ENCODE measurements at places on chromosomes 13 and 19.

DNA sequence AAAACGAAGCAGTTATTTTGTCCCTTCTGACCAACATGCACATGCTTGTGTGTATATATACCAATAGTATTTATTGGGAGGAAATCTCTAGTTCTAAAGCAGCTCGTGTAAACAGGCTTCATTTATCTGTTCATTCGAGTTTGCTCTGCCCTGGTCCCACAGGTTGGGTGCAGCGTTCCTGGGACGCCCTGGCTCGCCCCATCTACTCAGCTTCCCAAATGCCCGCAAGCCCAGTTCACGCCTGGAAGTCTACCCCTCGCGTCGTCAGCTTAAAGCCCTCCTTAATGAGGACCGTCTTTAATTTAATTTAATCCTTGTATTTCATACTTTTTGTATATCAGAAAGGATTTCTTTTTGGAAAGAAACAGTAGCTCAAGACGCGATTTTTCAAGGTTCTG is 604 bp downstream of the THSD1 start:
- DNase-seq, result no peak

GRCh38 chr19:11377237-11377636 is 2.8 kb downstream of the SWSAP1 start:
- no peak for DNase-seq

DNA sequence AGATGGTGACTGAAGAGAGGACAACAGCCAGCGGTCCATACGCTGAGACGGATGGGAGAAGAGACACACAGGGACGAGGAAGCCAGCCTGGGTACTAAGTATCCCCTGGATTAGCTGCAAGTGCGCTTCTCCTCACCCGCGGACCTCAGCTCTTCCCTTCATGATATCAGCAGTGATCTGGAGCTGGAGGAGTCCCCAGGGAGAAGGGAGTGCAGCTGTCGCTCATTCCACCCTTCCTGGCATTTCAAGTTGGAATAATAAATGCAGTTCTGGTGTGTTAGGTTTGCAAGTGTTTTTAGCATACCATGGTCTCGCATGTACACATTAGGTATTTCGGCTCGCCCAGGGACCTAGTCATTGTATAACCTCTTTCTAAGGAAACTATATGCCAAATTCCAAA is 88.5 kb upstream of the C1QTNF9B start:
- DNase-seq, result no peak

GRCh38 chr13:102697929-102698648 is 3.2 kb upstream of the METTL21C start:
- DNase-seq, result no peak

DNA sequence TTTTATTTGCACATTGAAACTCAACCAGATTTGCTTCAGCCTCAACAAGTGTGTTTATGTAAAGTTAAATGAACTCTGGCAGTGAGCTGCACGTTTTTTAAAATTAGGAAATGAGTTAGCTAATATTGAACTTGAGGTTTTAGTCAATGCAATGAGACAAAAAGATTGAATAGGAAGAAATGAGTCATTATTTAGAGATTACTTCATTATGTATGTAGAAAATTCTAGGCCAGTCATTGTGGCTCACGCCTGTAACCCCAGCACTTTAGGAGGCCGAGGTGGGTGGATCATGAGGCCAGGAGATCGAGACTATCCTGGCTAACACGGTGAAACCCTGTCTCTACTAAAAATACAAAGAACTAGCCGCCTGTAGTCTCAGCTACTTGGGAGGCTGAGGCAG is 22.8 kb upstream of the CD70 start:
- DNase-seq, result no peak

DNA sequence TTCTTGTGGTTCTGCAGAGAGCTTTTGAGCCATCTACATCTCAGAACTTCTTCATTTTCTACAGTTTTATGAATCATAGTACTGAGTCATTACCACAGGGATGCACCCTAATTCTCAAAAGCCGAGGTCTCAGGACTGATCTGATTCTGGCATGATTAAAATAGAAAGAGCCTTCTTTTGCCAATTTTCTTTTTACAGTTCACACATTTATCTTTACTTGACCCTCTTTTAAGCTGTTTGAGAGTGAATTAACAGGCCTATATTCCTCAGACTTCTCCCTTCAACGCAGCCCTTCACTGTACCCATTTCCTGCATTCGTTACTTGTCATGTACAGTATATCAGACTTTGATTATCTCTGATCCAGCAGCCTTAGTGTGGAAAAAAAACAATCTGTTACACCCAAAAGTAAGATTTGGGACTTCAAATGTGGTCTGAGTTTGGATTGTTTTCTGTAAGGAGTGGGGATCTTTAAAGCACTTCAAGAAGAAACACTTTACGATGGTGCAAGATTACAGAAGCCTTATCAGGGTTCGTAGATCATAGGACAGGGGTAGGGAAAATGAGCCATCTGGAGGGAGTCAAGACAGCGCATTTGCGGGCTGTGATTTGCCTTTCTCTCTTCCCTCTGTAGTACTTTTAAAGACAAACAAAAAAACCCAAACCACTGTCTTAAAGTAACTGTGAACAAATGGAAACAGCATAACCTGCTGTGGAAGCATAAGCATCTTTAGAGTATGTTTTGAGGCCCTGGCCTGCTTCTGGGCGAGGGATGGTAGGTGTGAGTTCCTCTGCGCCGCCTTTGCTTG is 15.3 kb upstream of the GPR183 start:
- DNase-seq, result no peak

DNA sequence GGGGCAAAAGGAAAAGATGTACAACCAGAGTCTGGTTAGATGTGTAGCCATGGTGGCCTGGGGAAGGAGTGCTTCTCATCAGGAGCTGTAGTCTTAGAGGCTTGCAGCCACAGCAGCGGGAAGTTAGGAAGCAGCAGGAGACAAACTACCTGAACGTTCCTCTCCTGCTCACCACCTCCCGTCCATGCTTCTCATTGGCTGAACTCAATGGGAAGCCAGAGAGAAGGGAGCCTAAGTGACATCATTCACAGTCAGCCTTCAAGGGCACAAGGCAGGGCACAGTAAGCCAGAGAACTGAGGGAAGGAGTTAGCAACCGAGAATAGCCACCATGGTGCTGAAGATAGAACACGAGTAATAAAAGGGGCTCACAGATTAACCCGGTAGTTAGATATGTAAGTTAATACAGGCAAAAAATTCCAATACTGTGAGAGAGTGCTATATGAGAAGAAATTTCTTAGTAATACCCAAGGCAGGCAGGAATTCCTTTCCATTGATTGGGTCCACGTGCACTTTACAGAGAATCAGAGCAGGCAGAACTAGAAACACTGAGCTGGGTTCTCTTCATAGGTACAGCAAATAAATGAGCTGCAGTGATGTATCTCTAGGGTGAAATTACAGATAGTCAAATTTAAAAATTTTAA is 391.5 kb upstream of the DACH1 start:
- no peak for DNase-seq

DNA sequence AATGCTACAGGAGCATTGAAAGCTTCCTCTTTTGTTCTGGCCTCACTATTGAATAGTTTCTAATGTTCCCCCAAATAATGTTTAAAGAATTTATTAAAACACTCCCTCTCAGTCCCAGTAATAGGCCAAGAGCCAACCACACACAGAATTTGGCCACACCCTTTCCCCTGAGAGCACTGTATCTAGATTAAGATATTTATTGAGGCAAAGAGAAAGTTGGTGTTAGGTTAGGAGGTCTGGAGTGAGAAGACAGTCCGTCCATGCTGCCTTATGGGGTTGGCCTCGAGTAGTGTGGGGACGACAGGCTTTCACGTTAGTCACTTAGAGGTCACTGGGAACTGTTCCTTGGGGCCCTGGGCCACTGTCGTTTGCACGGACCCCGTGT is 122.9 kb upstream of the RNF113B start:
- no peak for DNase-seq

- DNase-seq, result no peak
Measured at GRCh38 chr19:34838753-34839431, 65.9 kb upstream of the ZNF599 start.

DNA sequence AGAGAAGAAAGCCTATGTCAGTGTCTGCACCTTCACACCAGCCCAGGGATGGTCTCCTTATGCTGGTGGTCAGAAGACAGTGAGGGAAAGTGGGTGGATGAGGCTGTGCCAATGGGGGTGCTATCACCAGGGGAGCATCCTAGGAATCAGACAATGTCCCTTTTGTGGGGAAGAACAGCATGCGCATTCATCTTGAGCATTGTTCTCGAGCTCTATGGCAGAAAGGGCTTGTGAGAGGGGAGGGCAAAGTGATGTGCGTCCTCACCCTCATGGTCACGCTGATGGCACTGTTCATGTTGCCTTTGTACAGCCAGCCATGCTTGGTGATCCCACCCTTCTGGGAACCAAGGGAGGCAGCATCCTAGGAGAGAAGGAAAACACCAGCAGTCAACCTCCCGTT is 56.1 kb downstream of the DOCK9 start:
- DNase-seq, result no peak

- no peak for DNase-seq
Measured at GRCh38 chr19:33248553-33248953, 22.9 kb upstream of the SLC7A10 start.

DNA sequence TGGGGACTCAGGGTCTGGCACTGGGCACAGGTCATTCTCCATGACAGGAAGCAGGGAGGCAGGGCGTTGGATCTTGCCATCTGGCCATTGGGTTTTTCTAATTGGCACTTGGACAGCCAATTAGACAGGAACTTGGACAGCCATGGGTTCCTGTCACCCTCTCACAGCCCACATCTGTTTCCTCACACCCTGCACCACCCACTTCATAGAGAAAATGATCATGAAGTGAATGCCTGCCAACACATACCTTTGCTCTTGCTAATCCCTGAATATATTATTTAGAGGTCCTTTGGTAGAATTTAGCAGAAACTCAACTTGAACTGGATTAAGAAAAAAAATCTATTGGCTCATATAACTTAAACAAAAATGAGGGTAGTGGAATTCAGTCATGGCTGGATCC is 4.9 kb upstream of the OLFM2 start:
- no peak for DNase-seq

DNA sequence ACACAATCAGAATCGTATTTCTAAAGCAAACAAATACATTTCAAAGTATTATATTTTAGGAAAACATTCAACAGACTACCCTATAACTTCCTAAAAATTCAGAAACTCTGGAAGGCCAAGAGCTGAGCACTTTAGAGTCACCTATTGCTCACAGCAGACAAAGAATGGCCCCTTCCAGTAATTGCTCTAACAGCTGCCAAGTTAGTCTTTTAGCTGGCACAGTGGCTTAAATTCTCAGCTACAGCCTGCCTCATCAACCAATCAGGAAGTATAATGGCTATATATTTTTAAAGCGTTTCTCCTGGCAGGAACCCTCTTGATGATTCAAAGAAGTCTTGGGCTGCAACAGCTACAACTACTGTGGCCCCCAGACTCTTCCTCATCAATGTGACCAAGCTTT is 14.9 kb upstream of the SLITRK5 start:
- DNase-seq, result no peak

DNA sequence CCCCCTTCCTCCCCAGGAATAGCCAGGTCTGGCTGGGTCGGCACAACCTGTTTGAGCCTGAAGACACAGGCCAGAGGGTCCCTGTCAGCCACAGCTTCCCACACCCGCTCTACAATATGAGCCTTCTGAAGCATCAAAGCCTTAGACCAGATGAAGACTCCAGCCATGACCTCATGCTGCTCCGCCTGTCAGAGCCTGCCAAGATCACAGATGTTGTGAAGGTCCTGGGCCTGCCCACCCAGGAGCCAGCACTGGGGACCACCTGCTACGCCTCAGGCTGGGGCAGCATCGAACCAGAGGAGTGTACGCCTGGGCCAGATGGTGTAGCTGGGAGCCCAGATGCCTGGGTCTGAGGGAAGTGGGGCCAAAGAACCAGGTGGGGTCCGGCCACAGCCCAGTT is 3.2 kb downstream of the KLK2 start:
- no peak for DNase-seq

DNA sequence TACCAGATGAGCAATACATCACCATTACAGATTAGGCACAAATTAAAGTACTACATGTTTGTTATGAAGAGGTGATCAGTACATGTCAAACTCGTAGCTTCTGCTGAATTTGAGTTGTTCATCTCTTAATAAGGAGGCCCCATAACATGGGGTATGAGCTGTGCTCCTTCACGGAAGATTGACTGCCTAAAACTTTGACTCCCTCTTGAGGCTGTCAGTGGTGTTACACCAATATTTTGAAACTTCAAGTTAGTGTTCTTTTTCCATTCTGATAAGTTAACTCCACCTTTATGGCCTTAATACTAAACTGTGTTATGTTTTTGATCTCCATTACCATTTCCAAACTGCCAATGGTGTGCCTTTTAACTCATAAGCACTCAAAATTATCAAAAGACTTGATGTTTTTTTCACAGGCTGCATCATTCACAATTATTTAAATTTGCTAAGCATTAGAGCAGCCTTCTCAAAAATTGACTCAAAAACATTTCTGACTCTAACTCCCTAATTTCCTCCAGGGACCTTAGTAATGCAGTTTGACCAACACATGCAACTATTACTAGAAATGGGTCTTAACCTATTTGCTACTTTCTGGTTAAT is 1591.5 kb downstream of the PCDH9 start:
- DNase-seq, result no peak

DNA sequence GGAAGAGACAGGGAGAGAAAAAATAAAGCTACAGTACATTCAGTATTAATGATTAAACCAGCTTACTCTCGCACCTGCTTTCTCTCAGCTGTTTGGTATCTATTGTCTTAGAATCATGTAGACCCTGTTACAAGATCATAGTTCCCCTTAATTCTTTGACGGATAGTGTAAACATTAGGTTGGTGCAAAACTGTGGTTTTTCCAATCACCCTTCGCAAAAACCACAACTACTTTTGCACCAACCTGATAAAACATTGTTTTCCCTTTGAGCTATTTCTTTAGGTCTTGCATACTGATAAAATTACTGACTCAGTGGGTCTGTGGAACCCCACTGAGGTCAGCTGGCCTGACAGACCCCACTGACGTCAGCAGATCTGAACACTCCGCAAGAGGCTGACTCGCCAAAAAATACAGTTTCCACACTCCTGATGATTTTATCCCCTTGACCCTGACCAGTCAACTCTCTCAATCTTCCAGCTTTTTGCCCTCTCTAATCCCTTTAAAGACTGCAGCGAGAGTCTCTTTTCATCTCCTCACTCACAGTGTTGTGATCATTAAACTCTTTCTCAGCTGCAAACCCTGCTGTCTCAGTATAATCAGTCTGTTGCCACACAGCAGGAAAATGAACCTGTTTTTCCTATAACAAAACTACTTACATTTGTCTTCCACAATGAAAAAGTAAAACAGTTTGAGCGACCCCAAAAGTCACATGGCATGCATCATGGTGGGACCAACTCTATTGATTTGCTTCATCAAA is 123.9 kb downstream of the SLITRK6 start:
- no peak for DNase-seq

- DNase-seq, result no peak
Measured at GRCh38 chr13:84433024-84433423, 550.8 kb upstream of the SLITRK1 start.

- no peak for DNase-seq
Measured at GRCh38 chr13:95267662-95268342, 33.4 kb downstream of the ABCC4 start.

- DNase-seq, result no peak
Measured at GRCh38 chr19:53634768-53635167, 3.0 kb downstream of the DPRX start.

DNA sequence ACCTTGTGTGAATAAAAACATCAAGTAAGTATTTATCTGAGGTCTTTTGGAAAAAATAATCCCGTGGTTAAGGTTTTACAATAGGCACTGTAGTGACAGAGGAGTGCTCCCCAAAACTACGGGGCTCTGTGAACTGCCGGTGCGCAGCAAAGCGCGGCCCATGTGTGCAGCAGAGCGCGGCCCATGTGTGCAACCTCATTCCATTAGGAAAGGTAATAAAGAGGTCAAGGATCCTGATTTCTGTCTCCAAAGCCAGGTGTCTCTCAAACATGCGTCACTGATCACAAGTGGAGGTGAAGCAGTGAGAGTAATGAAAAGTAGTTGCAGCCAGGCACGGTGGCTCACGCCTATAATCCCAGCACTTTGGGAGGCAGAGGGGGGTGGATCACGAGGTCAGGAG is 58.7 kb downstream of the MRPL57 start:
- DNase-seq, result no peak
